ENCODE measurements at places on chromosomes 4 and X.

- no peak for DNase-seq
Measured at GRCh38 chr4:173293663-173294062, 40.5 kb downstream of the HMGB2 start.

DNA sequence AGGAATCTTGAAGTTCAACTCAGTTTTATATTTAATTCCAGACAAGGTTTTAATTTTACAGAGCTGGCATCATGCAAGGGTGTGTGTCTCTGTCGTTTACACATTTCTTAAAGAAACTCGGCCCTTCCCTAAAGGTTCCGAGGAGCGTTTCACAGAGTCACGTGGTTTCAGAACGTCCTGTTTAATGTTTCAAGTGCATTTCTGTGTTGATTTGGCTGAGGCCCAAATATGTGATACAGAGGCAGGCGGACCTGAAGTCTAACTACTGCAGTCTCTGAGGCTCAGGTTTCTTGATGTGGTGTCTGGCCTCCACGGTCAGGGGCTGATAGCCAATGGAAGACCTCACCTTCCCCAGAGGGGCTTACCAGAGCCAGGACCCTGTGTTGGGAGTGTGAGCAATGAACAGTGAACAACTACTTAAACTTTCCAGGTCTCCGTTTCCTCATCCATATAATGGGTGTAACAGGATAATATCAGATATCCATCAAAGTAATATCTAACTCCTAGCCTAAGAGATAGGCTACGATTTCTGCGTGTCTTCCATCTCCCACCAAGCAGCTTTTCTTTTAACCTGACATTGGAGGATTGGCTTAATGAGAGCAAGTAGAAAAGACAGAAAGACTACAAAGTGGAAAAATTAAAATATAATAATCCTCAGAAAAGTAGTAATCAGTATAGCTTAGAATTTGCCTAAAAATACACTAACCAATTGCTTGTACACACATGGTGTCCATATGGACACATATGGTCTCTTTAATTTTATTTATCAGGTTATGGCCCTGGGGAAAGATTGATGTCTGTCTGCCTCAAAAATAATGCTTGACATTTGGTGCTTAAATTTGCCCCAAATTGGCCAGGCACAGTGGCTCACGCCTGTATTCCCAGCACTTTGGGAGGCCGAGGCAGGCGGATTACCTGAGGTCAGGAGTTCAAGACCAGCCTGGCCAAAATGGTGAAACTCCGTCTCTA lies 50.0 kb upstream of the TRIM2 start:
- DNase-seq, result no peak

DNA sequence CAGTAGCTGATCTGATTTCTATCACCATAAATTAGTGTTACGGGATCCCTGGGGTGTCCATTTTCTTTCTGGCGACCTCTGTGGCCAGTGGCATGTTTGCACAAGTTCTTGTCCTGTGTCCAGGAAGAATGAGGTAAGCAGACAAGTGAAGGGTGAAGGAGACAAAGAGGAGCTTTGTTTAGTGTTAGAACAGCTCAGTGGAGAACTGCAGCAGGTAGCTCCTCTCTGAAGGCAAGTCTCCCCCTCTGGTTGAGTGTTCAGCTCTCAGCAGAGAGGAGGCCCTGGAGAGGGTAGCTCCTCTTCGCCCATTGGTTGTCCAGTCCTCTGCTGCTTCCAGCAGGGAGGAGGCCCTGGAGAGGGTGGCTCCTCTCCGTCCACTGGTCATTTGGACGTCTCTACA lies 47.2 kb downstream of the DMP1 start:
- DNase-seq, result no peak

- DNase-seq, result no peak
Measured at GRCh38 chr4:129474698-129475097, 378.7 kb downstream of the C4orf33 start.

GRCh38 chrX:119636419-119636818 lies 30.2 kb upstream of the NKRF start:
- no peak for DNase-seq

- DNase-seq, result no peak
Measured at GRCh38 chr4:124209211-124209610, 503.3 kb downstream of the ANKRD50 start.

All from activated T-cell treated with anti-CD3 and anti-CD28 coated beads, Interleukin-2, amount 50 U/mL, for 72 hours (primary cell).